ENCODE measurements at places on chromosomes 3 and 15. TPM values are rescaled to one million over a fixed set of nuclear protein-coding genes. Genes with fewer than 3 reads are reported as not detected.

- no peak for DNase-seq
Measured at GRCh38 chr15:79195802-79196201, 86.7 kb upstream of the ANKRD34C start.

The TMOD3 gene
- total RNA-seq, result 13.7 TPM

- DNase-seq, result no peak
Measured at GRCh38 chr3:65478551-65479500, 559.9 kb downstream of the MAGI1 start.

The GOLGA8R gene
- 4.8 TPM for total RNA-seq

DNA sequence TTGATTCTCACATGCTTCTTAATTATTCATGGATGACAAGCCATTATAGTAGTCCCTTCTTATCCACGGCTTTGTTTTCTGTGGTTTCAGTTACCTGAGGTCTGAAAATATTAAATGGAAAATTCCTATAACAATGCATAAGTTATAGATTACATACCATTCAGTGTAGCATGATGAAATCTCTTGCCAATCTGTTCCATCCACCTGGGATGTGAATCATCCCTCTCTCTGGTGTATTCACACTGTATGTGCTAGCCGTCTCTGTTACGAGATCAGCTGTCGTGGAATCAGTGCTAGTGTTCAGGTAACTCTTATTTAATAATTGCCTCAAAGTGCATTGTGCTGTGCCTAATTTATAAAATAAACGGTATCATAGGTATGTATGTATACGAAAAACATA lies 5.2 kb downstream of the WDR5B start:
- no peak for DNase-seq

The PIGB gene
- 11.8 TPM for total RNA-seq

- DNase-seq, result no peak
Measured at GRCh38 chr3:167728176-167728575, 6.5 kb downstream of the PDCD10 start.

GRCh38 chr3:127158614-127159229 lies 34.2 kb upstream of the PRR23E start:
- peak; percentile 4 for DNase-seq

DNA sequence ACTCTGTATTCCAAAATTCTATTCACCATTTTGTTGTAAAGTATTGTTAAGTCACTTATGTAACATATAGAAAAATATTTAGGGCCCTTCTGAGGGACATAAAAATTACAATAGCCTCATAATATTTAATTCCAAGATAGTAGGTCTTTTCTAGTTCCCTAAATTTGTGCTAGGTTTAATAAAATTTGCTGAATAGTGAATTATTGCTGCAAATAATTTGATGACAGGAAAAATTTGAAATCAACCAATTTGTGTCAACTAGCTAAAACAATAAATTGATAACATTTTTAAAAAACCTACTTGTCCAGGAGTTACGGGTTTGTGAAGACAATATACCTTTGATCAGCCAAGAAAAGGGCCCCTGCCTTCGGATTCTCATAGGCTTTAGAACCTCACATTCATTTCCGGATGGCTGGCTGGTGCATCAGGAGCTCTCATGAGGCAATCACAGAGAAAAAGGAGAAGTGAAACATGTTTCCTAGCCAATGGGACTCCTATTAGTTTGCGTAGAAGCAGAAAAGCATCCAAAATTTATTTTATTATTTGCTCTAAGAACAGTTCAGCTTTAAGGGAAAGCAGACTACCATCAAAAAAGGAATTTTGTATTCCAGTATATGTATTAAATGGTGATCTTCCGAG lies 177.2 kb downstream of the LRRC3B start:
- no peak for DNase-seq

DNA sequence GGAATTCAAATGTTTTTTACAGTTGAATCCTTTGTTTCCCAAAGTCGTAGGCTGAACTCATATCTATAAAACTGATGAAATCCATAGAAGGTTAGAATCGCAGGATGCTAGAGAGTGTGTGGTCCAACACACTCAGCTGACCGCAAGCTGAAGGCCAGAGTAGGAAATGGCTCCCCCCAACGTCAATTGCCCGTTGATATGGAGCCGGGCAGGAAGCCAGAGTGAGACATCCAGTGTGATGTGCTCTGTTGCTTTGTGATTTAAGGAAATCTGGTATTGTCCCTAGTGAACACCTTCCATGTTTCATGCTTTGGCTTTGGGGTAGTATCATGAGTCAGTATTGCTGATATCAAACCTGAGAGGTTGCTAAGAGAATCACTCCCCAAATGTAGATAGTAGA lies 5.8 kb upstream of the MEX3B start:
- DNase-seq, result no peak

DNA sequence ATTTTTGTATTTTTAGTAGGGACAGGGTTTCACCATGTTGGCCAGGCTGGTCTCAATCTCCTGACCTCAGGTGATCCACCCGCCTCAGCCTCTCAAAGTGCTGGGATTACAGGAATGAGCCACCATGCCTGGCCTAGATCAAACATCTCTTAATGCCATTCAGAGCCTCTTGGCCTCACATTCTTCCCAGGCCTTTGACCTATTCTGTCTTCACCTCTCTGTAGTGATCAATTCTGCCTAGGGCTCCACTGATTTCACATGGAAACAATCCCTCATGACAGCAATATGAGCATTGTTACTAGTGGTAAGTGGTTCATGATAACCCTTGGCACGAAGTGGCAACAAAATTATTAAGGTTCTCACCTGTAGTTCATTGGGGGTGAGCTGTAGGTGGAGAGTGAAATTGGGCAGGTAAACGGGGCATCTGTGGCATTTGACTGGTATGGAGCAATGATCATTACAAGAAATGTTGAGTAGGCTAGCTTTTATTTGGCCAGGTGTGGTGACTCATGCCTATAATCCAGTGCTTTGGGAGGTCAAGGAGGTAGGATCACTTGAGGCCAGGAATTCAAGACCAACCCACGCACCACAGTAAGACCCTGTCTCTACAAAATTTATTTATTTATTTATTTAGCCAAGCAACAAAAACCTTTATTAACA lies 4.8 kb upstream of the ARPIN start:
- DNase-seq, result no peak

The NR1I2 gene
- total RNA-seq, result 2.4 TPM

The LRRC31 gene
- total RNA-seq, result not detected

GRCh38 chr3:126081618-126082361 lies 2.1 kb downstream of the SLC41A3 start:
- no peak for DNase-seq

The PGBD4 gene
- 2.2 TPM for total RNA-seq

DNA sequence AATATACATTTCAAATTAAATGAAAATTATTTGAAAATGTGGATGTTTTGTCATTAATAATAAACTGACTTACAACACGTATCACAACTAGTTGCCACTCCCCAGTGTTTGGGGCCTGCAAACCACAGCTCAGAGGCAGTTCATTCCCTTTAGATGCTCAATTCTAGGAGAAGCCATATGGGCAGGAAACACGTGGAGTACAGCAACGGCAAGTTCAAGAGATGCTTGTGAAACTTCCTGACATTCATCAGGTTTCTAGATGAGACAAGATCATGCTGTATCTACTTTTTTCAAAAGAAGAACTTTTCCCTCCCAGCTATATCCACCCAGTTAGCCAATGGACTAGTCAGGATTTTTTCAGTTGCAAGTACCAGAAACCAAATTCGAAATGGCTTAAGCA lies 17.6 kb upstream of the PLA2G4D start:
- no peak for DNase-seq

GRCh38 chr15:40032125-40032839 lies 6.7 kb downstream of the SRP14 start:
- no peak for DNase-seq

- DNase-seq, result no peak
Measured at GRCh38 chr15:22944651-22945050, 35.5 kb downstream of the CYFIP1 start.

- DNase-seq, result no peak
Measured at GRCh38 chr15:71329497-71330260, 214.4 kb downstream of the THSD4 start.

DNA sequence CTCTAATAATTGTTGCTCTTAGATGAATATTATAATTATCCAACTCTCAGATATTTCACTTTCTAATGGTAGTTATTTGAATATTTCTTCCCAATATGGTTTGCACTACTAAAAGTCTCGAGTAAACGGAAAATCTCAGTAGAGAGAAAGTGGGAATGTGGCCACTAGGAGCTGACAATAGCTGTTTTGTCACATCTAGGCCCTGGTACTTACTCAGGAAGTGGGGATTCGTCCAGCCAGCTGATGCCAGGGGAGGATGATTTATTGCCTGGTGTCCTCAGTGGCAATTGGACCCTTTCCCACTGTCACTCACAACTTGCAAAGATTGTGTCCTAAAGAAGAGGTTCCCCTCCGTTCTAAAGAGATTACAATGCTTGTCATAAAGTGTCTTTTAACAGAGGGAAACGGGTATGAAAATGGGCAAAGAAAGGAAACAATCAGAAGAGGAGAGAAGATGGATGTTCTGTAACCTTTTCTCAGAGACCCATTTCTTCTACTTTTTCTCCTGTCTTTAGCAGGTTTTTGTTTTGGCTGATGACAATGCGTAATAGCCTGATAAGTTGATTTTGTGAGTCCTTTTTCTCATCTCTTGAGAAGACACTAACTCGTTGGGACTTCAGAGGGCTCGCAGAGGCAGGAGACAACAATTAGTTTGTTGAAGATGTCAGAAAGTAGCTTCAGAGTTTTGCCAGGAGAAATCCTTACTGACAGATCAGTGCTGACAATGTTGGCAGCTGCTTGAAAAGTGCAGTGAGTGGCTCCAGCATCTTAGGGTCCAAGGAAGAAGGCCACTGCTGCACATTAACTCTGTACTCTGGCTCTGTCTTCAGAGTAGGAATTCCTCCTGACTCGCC lies 320.6 kb downstream of the MECOM start:
- DNase-seq, result no peak

The P2RY14 gene
- total RNA-seq, result 1.1 TPM

- no peak for DNase-seq
Measured at GRCh38 chr3:105195260-105195659, 171.4 kb upstream of the ALCAM start.

Measured in hematopoietic multipotent progenitor cell (in vitro differentiated cells).